ENCODE measurements at places on chromosomes 6 and 20.

- no peak for DNase-seq
Measured at GRCh38 chr20:10609770-10610169, 64.0 kb downstream of the JAG1 start.

GRCh38 chr6:130615816-130616215 is 211.4 kb upstream of the SMLR1 start:
- DNase-seq: no peak

DNA sequence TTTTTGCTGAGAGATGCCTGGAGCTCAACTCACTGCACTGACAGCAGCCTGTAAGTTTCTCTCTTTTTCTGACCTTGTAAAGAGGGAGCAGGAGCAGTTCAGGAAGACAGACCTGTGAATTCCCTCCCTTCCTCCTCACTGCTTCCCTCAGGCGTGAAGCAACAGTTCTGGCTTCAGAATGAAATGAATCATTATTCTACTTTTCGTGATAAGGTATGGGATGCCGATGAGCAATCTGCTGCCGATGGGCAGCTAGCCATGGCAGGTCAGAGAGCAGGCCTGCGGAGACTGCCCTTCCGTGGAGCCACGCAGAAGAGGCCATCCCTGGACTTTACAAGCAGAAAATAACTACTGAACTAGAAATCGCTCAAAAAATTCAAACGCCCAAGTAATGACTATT is 426.5 kb upstream of the RNF217 start:
- no peak for DNase-seq

DNA sequence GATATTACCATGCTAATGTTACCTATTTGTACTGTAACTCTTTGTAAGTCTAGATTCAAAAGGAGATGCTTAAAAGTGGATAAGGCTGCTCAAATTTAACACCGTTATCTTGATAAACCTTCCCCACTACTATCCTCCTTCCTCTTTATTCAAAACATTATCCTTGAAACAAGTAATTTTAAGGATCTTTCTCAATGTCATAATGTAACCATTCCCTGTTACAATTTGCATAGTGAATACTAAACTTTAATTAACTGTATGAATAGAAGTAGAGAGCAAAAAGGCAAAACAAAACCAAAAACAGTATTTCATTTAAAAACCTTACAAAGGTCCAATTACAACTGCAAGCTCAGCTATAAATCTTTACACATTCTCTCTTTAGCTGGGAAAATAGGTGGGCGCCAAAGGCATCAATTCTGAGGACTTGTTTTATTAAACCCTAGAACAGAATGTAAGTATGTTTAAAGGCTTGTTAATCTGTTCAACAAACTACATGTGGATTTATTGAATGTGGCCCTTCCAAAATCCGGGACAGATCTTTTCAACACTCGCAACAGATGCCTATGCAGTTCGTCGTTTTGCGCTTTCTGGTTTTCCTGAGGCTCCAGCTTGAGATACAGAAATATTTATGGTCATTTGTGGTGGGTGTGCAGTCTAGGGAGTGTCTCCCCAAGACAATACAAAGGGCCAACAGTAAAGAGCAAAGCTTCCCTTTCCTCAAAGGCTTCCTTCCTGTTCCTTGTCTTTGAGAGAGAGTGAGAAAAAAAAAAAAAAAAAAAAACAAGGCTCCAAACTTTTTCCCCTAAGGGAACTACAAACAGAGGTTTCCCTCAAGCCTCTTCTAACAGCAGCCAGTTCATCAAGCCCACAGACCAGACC is 15.1 kb downstream of the KIF13A start:
- DNase-seq: no peak

GRCh38 chr6:164142322-164142721 is 727.8 kb downstream of the QKI start:
- no peak for DNase-seq

Data from NCI-H1105 treated with DMSO at 0.1 percent for 48 hours (cell line).